ENCODE measurements at places on chromosomes 13 and 19.

DNA sequence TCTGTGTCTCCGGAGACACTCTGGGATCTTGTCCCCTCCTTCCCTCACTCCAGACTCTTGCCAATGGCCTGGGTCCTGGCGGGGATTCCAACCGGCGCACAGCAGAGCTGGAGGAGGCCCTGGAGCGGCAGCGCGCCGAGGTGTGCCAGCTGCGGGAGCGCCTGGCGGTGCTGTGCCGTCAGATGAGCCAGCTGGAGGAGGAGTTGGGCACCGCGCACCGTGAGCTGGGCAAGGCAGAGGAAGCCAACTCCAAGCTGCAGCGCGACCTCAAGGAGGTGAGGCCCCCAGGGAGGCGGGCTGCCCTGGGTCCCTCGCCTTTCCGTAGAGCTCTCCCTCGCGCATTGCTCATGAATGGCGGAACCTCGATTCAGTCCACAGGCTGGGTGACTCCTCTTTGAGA, 11.0 kb downstream of the PPFIA3 start:
- DNase-seq = no peak

DNA sequence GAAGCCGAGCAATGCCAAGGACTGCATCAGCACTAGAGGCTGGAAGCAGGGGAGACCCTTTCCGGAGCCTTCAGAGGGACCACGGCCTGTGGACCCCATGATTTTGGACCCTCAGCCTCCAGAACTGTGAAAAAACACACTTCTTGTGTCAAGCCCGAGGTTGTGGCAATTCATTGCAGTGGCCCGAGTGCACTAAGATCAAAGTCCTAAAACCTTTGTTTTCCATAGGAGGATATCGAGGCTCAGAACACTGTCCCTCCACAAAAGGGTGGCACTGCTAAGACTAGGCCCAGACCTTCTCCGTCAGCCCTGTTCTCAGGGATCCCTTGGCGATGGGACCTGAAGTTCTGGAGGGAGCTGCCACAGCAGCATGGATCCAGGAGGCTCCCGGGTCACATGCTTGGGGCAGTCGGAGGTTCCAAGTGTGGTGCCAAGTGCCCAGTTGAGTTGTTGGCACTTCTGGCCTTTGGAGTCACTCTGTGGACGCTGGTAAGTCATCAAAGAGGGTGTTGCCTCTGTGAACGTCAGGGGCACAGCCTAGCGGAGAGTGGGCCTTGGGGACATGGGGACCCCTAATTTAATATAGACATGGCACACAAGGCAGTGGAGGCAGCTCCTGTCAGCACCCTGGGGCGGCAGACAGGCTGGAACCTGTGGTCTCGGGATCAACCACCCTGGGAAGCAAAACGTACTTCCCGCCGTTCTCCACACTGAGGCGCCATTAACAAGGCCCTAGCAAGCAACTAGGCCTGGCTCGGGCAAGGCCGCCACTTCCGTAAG, 199.2 kb downstream of the COL4A1 start:
- DNase-seq = no peak

DNA sequence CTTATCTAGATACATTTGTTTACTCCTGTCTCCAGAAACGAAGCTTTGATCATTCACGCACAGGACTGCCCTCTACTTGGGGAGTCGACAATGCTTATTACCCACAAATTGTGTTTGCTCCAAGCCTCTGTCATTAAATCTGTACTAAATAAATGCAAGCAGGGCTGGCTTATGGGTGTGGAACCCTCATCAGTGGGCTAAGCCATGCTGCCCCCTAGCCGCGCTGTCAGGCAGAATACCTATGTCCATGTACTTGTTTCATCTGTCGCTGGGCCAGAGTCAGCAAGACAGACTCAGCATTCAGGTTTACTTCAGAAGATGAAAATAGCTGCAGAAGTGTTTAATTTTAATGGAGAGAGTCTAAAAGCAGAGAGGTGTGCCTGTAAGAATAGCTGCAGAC, 110.0 kb upstream of the PRR20A start:
- DNase-seq = no peak

DNA sequence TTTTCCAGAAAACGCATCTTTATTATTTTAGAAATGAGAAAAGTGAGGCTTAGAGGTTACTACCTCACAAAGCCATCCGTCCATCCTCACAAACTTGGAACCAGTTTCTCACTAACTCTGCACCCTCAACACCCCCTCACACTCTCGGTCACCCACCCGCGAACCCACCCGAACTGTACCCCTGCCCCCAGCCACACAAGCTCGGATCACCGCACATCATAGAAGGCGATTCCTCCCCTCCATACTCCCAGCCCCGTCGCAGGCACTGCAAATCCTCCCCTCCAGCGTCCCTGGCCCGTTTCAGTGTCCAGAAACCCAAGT, 238 bp downstream of the ZNF260 start:
- DNase-seq = no peak

GRCh38 chr19:50764409-50764808, 5.9 kb upstream of the GPR32 start:
- no peak for DNase-seq
